Cerebellar nuclear complex (tissue), 1 donor: ENCODE measurements at places on chromosomes 13 and 19.
A peak's percentile ranks its signal among the peaks of the same experiment; 100 is the strongest.

- DNase-seq, result no peak
These were observed 15.9 kb downstream of the ENOX1 start for GRCh38 chr13:43770871-43771270.

GRCh38 chr19:662207-662961 is 630 bp downstream of the RNF126 start:
- no peak for DNase-seq

DNA sequence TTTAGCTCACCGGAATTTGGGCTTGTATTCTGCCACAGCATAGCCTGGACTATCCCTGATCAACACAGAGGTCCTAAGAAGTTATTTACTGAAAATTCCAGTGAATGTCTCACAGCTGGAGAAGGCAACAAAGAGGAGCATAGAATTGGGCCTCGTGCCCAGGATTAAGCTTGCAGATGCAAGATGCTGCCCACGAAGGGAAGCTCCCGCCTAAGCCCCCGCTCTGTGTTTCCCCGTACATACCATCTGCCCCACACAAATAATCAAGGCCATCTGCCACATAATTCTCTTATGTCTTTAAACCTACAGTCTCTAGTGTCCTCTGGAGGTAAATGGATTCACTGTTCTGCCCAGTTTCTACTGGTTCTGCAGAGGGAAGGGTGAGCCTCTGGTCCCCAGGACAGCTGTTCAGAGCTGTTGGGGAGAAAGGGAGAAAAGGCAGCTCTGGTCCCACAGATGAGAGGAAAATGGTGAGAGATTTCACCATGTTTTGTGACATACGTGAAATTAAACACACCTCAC is 7.4 kb upstream of the TPP2 start:
- DNase-seq, result no peak

DNA sequence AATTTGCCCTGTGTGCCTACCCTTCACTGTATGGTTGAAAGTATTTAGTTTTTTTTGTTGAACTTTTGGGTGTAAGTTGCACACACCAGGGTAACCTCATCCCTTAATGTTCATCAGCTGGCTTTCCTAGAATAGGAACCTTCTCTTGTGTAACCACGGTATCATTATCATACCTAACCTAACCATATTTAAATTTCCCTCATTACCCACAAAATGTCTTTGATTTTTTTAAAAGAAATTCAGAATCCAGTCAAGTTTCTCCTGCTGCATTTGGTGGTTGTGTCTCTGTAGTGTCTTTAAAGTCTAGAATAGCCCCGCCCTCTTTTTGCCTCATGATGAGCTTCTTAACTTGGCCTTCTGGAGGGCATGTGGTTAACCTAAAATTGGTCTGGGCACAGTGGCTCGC is 80.3 kb downstream of the RYR1 start:
- DNase-seq, result no peak

GRCh38 chr19:34310494-34310981 is 54.5 kb upstream of the GPI start:
- no peak for DNase-seq

GRCh38 chr19:38849860-38850435 is at the start of gene HNRNPL:
Gene HNRNPL (minus strand): TSS chr19:38849986. CDS start chr19:38849966, 20 bp downstream.
- peak; percentile 100 for DNase-seq

DNA sequence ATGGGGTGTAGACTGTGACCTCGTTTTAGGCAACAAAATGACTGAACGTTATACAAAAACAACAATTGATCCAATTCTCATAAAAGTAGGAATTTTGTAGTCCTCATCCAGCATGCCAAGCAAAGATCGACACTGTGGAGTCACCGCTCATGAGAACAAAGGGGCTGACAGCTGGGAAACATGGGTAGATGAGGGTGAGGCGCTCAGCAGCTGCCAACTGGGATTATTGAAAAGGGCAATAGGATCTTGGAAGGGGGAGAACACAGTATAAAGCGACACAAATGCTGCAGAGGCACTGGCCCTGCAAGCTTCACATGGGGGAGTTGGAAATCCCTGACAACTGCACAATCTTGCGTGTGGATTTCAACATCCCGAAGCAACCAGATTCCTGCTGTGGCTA is 5.4 kb upstream of the ZNF765 start:
- DNase-seq, result no peak

DNA sequence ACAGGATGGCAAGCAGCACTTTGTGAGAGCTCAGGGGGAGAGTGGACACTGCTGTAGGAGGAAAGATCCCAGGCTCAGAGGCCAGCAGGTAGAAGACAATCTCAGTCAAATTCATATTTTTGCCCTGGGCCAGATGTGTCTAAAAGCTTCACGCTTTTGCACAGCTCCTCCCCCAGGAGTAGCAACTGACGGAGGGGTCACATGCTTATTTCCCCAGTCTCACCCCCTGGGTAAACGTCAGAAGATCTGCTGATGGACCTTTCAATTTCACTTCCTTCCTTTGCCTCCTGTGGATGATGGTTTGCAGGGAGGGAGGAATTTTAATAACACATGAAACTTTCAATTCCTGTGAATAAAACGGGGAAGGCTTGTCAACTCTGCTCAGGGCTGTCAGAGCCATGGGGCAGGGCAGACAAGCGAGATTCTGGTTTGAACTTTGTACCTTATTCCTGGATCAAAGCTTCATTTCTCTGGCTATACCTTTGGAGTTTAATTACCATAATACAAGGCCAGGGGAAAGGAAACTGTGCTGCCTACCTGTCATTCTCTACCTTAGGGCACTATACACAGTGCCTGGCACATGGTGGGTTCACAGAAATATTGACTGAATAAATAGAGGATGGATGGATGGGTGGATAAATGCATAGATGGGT is 41.0 kb downstream of the POU4F1 start:
- no peak for DNase-seq

- no peak for DNase-seq
These were observed 58.1 kb downstream of the KCNRG start for GRCh38 chr13:50073340-50073739.

DNA sequence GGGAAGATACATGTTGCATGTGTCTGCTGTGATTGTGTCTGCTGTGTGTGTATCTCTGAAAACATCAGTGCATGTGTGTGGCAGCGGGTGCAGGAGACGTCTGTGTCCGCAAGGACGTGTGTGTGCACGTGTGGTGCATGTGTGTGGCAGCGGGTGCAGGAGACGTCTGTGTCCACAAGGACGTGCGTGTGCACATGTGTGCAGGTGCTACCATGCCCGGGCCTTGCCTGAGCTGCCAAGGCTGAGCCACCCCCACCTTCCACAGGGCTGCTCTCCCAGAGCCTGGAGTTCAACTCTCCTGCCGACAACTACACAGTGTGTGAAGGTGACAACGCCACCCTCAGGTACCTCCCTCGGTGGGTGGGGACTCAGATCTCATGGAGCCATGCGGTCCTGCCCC is 10.4 kb downstream of the IGLON5 start:
- DNase-seq, result no peak

- DNase-seq, result no peak
These were observed 42.5 kb upstream of the SHKBP1 start for GRCh38 chr19:40534148-40534547.

GRCh38 chr13:109113427-109113826 is 484.0 kb downstream of the MYO16 start:
- no peak for DNase-seq

DNA sequence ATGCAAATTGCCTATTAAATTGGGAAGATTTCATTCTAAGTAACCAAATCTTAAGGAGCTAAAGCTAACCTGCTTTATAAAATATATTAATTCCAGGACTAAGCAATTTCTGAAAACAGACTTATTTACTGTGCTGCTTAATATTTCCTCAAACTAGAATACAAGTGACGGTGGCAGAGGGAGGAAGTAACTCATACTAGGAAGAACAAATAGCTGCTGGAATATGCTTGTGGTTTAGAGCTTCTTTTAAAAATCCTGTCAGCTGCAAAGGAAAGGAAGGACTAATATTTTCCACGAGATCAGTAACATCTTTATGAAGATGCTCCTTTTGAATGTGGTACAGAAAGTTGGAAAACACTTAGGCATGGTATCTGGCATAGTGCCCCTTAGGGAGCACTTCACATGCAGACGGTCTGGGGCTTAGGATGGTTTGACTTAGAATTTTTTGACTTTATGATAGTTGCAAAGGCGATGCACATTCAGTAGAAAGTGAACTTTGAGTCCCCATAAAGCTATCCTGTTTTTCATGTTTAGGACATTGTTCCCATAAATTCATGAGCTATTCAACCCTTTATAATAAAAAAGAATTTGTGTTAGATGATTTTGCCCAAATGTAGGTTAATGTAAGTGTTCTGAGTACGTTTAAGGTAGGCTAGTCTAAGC is 3.4 kb upstream of the HNRNPA1L2 start:
- no peak for DNase-seq

DNA sequence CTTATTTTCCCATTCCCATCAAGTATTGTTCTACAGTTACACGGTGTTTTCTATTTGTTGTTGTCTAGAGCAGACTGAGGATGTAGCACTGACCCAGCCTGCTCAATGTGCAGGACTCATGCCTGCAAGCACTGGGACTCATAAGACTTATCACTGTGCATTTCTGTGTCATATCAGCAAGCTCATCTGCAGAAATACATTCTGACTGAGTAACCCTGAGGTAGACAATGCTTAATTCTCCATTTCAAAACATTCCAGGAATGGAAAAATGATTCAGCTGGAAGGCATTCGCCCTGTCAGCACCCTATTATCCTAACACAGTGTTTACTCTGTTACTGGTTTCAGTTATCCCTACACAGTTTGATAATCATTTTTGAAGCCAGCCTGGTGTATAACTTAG is 2506.4 kb downstream of the PCDH9 start:
- no peak for DNase-seq

DNA sequence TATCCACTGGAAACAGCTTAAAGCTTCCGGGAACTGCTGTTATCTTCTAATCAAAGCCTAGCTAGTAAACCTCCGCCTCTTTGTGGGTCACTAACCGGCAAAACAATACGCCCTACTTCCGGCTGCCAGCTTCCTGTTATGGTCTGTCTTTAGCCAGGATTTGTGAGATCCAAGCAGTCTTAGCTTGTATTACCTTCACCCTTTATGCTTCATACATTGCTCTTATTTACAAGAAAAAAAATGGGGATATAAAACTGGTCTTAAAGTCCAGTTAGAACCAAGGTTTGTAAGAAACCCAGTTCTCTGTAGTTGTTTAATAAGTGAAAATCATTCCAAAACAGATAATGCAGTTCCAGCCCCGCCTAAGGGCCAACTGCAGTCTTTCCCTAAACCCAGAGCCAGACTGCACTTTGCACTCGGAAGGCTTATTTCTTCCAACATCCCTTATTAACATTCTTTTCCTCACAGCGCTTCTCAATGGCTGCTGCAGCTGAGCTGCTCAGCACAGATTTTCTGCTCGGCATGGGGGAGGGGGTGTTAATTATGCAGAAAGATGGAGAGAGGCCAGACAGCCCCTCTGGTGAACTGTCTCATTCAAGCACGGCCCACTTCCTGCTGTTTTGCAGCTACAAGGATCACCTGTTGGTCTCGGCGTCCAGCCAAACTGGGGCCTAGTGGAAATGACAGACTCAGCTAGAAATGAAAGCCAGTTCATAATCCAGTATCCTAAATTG is 368.4 kb downstream of the KLF12 start:
- peak; percentile 54 for DNase-seq

DNA sequence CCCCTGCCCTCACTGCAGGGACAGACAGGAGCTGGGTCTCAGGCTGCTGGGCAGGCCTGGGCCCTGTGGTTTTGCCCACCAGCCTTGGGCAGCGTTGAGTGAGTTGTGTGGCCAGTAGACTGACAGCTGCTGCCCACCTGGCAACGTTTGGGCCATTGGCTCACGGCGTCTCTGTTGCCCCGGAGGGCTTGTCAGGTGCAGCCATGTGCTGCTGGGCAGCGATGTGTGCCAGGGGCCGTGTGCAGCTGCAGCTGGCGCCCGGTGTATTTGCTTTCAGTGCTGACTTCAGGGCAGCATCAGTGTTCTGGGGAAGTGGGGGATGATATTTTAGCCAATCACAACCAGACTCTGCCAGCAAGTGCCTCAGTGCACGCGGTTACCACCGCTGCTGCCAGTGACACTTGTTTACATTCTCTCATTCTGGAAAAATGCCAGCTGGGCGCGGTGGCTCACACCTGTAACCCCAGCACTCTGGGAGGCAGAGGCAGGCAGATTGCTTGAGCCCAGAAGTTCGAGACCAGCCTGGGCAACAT is 10.6 kb downstream of the FZR1 start:
- DNase-seq, result no peak

GRCh38 chr13:98880677-98881076 is 97.2 kb downstream of the DOCK9 start:
- DNase-seq, result no peak

- DNase-seq, result no peak
These were observed 714 bp downstream of the CCDC106 start for GRCh38 chr19:55648585-55649267.

GRCh38 chr13:59771272-59771671 is 392.5 kb downstream of the DIAPH3 start:
- no peak for DNase-seq

DNA sequence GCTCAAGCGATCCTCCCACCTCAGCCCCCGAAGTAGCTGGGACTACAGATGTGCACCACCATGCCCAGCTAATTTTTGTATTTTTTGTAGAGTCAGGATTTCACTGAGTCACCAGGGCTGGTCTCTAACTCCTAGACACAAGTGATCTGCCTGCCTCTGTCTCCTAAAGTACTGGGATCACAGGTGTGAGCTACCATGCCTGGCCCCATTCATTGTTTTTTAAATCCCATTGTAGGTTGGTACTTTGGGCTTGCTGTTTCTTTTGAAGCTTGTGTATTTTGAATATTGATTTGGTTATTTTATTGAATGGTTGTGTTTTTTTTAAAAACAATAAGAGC is 26.7 kb downstream of the ZMYM2 start:
- DNase-seq, result no peak

- DNase-seq, result no peak
These were observed 181.4 kb downstream of the KLF5 start for GRCh38 chr13:73240193-73240592.

- no peak for DNase-seq
These were observed 537.4 kb downstream of the MYO16 start for GRCh38 chr13:109166804-109167203.

DNA sequence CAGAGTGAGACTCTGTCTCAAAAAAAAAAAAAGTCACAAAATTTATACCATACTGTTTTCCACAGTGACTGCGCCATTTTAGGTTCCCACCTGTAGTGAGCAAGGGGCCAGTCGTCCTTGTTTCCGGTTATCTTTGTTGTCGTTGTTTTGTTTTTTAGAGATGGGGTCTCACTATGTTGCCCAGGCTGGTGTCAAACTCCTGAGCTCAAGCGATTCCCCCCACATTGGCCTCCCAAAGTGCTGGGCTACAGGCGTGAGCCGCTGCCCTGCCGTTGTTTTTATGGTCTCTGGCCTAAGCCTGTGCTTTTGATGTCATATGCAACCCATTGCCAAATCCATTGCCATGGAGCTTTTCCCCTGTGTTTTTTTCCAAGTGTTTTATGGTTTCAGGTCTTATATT is 3.3 kb downstream of the UPF3A start:
- no peak for DNase-seq

DNA sequence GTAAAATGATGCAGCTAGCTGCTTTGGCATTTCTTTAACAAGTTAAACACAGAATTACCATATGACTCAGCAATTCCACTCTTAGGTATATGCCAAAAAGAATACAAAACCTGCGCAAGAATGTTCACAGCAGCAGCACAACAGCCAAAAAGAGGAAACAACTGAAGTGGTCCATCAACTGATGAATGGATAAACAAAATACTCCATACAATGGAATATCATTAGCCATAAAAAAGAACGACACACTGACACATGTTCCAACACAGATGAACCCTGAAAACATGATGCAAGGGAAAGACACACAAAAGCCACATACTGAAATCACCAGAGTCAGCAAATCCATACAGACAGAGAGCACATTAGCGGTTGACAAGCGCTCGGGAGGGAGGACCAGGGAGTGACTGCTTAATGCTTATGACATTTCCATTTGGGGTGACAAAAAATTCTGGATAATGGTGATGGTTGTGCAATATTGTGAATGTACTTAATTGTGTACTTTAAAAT is 3.0 kb downstream of the PCID2 start:
- DNase-seq, result no peak
